Fibroblast of skin of scalp (primary cell): ENCODE measurements at places on chromosomes 3 and 15.

GRCh38 chr3:51216291-51216690, 168.8 kb upstream of the MANF start:
- no peak for DNase-seq

- no peak for DNase-seq
Measured at GRCh38 chr3:197015790-197016736, 13.6 kb downstream of the MELTF start.

- no peak for DNase-seq
Measured at GRCh38 chr15:79171320-79172031, 80.9 kb upstream of the RASGRF1 start.

GRCh38 chr15:31263751-31264558, 62.7 kb upstream of the KLF13 start:
- no peak for DNase-seq

GRCh38 chr15:100311833-100312476, 29.8 kb downstream of the ADAMTS17 start:
- DNase-seq = no peak

GRCh38 chr15:57253500-57253899, 122.8 kb upstream of the CGNL1 start:
- no peak for DNase-seq

DNA sequence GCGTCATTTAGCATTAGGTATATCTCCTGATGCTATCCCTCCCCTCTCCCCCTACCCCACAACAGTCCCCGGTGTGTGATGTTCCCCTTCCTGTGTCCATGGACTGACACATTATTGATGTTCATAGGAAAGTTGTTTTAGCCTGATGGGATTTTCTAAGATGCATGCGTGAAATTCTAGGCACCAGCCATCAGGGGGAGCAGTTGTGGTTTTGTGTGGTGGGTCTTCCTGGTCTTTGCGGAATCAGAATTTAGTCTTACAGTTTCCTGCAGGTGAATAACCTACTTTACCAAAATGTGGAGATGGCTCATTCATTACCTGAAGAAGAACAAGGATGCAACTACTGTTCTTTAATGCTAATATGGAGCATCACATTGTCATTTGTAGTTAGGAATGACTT, 455.0 kb upstream of the THBS1 start:
- peak; percentile 74 for DNase-seq

- DNase-seq = no peak
Measured at GRCh38 chr3:150736903-150737832, 25.8 kb downstream of the SIAH2 start.

- DNase-seq = no peak
Measured at GRCh38 chr15:65213241-65213640, 2.0 kb upstream of the CILP start.

DNA sequence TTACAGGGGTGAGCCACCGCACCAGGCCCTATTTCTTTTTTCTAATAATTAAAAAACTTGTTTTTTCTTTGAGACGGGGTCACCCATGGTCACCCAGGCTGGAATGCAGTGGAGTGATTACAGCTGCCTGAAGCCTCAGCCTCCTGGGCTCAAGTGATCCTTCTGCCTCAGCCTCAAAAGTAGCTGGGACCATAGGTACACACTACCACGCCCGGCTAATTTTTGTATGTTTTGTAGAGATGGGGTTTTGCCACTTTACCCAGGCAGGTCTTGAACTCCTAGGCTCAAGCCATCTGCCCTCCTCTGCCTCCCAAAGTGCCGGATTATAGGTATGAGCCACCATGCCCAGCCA, 858 bp upstream of the TKT start:
- DNase-seq = no peak

DNA sequence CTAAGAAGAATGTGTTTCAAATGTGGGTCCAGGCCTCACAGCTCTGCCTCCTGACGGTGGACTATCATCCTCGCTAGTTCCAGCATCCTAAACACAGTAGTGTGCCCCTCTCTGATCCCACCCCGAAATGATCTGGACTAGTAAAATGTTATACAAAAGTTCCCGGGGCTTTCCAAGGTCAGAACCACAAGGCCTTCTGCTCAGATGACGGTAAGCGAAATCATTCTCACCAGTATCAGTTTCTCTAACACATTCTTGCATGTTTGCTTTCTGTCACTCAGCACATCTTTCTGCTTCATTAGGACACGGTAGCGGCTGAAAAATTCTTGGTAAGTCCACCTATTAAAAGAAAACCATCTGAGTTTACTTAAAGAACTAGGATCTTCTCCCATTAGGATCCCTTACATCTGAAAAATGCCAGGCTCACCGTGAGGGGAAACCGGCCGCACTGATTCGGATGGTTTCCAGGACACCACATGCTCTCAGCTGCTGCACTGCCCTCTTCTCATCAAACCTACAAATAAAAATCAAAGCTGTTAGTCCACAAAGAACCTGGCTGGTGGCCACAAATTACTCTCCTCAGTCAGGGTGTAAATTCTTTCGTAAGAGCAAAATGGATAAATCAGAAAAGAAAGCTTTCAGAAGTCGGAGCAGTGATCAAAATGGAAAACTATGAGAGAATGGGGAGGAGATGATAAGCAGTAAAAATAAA, 83.9 kb upstream of the MYO5C start:
- no peak for DNase-seq

DNA sequence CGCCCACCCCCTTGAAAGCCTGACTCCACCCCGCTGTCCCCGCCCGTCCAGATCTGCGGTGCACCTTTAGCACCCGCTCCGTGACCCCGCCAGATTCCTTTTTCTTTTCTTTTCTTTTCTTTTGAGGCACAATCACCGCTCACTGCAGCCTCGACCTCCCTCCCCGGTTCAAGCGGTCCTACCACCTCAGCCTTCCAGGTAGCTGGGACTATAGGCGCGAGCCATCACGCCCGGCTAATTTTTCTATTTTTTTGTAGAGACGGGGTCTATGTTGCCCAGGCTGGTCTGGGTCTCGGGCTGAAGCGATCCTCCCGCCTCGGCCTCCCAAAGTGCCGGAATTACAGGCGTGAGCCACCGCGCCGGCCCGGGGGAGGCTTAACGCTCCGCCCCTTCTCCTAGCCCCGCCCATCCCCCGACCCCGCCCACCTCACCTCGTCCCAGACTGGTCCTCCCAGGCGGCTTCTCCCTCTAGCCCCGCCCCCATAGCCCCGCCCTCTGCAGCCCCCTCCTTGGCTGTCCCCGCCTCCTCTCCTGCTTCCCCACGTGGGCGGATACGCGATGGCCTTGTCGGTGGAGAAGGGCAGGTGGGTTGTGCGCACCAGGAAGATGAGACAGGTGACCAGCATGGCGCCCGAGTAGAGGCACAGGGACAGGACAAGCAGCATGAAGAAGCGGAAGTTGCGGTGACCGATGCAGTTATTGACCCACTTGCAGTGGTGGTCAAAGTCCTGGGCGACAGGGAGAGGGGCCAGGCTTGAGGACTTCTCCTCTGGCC, 3.2 kb downstream of the ZDHHC19 start:
- DNase-seq = peak; percentile 28

DNA sequence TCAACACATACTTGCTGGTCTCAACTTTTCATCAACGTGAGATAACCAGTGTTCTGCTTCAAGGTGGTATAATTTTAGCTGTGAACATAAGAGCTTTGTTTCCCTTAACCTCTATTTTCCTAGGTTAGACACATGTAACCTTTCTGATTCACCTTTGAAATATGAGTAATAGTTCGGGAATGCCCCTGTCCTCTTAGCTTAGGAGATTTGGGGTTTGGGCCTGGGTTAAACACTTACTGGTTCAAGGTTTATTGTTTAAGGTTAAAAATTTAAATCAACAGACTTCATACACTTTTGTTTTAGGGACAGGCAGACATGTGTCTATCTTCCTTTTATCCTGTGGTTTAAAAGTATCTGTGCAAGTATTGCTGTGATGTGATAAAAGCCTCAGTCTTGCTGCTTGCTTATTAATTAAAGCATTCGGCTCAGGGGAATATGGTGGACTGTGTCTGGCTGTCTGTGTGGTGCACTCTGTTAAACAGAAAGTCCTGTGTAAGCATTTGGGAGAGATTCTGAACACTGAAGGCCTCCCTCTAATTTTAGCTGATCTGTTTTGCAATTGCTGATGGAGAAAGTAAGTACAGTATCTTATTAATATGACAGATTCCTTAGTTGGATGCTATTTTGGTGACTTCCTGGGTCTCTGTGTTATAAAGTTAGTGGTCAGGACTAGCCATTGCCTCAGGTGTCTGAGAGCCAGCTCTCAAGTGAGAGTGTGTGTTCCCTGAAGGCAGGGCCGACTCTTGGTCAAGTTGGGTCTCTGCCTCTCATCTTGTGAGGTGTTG, 81.8 kb downstream of the USP13 start:
- no peak for DNase-seq

DNA sequence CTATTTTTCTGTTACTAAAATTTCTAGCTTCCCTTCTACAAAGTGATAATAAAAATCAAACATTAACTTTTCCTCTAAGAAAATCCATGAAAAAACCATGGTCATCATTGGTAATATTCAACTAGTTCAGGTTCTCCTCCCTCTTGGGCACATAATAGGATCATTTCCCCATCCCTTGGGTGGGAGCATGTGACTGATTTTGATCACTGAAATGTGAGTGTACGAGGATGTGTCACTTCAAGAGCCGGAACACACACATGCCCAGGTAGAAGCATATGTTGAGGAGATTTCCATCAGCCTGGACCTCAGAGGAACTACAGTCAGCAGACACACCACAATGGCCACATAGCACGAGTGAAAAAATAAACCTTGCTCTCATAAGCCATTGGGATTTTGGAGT, 36.1 kb downstream of the AP3S2 start:
- no peak for DNase-seq

- DNase-seq = peak; percentile 72
Measured at GRCh38 chr3:186882150-186882524, 39.6 kb downstream of the ADIPOQ start.

DNA sequence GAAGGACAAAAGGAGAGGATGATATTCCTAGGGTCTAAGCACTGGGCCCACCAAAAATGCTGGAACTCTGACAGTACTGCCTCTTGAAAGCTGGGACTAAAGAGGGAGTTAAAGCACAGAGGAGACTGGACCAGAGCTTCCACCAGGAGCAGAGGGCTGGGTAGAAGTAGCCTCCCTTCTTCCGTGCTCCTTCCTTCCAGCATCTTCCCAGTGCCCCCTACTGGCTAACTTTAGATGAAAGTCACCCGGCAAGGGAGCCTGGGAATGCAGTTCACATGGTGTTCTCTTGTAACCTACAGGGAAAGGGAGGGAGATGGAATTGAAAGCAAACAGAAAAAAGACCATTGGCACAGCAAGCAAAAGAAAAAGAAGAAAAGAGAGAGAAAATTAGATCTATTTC, 106.1 kb upstream of the COL8A1 start:
- DNase-seq = peak; percentile 91

DNA sequence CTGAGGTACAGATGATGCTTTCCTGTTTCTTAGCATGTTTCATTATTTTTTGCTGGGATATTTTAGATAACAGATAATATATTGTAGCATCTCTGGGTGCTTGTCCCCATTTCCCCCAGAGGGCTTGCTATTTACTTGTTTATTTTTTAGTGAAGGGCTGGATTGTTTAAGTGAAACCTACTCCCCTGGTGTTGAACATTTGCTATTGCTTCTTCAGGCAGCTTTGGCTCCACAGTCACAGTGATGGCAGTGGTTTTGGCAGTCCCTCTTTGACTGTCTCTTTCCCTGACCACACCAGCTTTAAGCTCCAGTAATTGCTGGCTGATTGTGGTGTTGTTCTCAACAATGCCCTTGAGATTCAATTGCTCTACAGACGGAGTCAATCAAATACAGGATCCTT, 128.9 kb downstream of the KLF13 start:
- DNase-seq = no peak

GRCh38 chr3:10532939-10533736, 27.8 kb upstream of the ATP2B2 start:
- DNase-seq = no peak

GRCh38 chr3:127461286-127461910, 129.1 kb downstream of the TPRA1 start:
- no peak for DNase-seq

DNA sequence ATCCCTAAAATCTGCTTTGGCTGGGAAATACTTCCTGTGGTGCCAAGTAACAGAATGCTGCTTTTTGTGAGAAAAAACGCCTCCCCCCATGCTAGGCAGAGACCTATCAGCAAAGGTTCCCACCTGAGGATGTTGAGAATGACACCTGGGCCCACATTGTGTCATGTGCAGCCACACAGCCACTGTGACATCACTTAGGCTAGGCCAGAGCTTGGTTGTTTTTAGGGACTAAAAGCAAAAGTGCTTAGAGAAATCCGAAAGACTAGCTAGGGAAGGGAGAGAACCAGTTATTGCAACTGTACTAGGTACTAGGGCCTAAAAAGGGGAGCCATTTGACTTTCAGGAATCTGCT, 6.2 kb downstream of the ZDHHC3 start:
- DNase-seq = no peak

- no peak for DNase-seq
Measured at GRCh38 chr3:34256791-34257190, 458.4 kb downstream of the PDCD6IP start.

DNA sequence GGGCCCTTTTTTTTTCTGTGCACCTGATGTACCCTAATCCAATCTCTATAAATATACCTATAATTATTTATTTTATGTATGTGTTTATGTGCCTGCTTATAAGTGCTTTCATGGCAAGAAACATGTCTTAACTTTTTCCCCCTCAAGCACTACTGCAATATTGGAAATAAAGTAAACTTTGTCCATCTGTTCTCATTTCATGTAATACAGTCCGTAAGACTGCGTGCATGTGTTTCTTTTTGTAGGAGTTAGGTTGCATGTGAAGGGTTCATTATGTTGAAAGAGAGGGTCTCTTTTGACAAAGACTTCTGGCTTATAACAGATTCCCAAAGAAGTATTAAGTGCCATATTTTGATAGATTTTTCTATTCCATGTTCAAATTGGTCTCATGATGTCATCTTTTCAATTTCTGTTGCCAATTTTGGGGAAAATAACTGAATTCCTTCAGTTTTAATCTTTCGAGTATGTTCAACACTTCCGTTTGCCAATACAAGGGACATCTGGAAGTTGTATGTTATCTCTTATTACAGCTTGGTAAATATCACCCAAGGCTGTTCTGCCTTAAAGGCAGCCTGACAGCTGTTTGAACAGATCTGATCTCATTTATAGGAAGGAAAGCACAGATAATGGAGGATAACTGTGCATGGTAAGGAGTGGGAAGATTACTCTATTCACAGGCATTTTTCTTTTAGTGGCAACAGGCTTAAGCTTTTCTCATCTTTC, 273.1 kb upstream of the SGO1 start:
- no peak for DNase-seq

DNA sequence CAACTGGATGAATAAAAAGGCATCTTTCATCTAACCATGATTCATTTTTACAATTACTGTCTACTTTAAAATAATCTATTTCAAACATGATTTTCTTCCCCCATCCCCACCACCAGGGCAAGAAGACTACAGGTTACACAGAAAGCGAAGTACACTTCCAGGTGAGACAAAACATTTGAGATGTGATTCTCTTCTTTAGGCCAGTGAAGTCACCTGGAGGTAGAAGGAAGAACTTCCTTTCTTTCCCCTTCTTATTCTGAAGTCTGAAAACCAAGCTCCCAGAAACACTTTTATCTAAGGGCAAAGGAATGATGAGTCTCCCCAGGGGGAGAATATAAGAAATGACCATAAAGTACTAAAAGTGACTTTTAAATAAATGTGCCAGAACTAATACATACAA, 36.7 kb downstream of the SHQ1 start:
- no peak for DNase-seq

GRCh38 chr3:156633335-156633734, 41.1 kb upstream of the TIPARP start:
- peak; percentile 78 for DNase-seq
